ENCODE measurements at places on chromosomes 3 and 15.
A peak's percentile ranks its signal among the peaks of the same experiment; 100 is the strongest.

- DNase-seq: no peak
These were observed 138.5 kb downstream of the NECTIN3 start for GRCh38 chr3:111210003-111210711.

DNA sequence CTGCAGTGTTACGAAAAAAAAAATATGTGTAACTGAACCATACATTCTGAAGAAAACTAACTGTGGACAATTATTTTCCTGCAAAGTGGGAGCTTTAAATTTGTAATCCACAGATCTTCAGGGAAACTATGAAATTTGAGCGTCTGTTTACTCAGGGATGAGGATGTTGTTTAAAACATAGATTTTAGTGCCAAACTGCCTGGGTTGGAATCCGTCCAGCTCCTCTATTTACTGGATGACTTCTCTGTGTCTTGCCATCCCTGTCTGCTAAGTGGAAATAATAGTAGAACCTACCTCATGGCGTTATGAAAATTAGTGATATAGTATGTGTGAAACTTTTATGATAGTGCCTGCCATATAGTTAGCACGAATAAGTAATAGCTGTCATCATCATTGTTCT, 666.5 kb downstream of the SQOR start:
- DNase-seq: no peak

GRCh38 chr3:120093119-120093910, 932 bp downstream of the GSK3B start:
- peak; percentile 10 for DNase-seq

- DNase-seq: no peak
These were observed 70.2 kb downstream of the PEAK1 start for GRCh38 chr15:77349666-77350065.

DNA sequence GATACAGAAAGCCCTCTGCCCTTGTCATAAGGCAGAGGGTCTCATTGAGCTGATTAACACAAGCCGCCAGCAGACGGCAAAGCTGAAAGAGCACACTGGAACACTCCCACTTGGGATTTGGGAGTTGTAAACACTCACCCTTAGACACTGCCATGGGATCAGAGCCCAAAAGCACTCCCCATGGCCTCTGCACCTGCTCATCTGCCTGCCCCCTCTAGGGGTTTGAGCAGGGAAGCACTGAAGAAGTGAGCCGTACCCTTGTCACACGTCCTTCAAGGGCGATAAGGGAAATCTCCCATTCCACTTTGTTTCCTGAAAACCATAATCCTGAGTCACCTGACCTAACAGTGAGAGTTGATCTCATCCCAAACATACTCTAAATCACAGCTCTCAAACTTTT, 14.7 kb downstream of the FSIP1 start:
- no peak for DNase-seq

GRCh38 chr3:182908471-182908870, 71.9 kb downstream of the DCUN1D1 start:
- no peak for DNase-seq

GRCh38 chr3:131972550-131972949, 62.3 kb downstream of the CPNE4 start:
- DNase-seq: no peak

GRCh38 chr3:15861163-15861562, 63.4 kb upstream of the ANKRD28 start:
- no peak for DNase-seq

- DNase-seq: no peak
These were observed 15.6 kb downstream of the SNAP23 start for GRCh38 chr15:42511007-42511391.

- DNase-seq: no peak
These were observed 27.0 kb upstream of the PEX5L start for GRCh38 chr3:180063783-180064182.

DNA sequence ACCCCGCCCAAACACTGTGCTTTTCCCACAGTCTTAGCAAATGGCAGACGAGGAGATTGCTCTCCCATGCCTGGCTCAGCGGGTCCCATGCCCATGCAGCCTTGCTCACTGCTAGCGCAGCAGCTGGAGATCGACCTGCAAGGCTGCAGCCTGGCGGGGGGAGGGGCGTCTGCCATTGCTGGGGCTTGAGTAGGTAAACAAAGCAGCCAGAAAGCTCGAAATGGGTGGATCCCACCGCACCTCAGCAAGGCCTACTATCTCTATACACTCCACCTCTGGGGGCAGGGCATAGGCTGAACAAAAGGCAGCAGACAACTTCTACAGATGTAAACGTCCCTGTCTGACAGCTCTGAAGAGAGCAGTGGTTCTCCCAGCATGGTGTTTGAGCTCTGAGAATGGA, 27.2 kb upstream of the WDR5B start:
- DNase-seq: no peak

- no peak for DNase-seq
These were observed 20.7 kb upstream of the GSK3B start for GRCh38 chr3:120114981-120115380.

- DNase-seq: no peak
These were observed 68.4 kb upstream of the CD96 start for GRCh38 chr3:111473550-111473949.

GRCh38 chr15:64438653-64439447, 21.5 kb upstream of the ZNF609 start:
- DNase-seq: no peak

DNA sequence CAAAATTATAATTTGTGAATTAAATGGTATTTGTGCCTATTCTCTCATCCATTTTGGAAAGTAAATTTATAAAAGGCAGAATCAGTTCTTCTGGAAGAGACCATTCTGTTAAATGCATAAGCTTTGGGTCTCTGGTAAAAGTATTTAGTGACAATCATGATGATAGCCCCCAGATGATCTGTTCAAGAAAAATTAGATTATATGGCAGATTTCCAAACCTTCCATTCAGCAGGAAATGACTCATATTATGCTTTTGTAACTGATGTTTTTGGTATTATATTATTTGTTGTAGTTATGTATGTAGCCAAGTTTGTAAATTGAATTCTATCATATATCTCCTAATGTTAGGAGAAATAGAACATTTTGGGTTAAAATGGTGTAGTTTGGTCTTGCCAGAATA, 340.8 kb upstream of the DPH6 start:
- DNase-seq: no peak

- no peak for DNase-seq
These were observed 11.0 kb upstream of the OSBPL11 start for GRCh38 chr3:125606291-125606690.

GRCh38 chr3:130517602-130518001, 625 bp downstream of the COL6A6 start:
- no peak for DNase-seq

- no peak for DNase-seq
These were observed 9.1 kb downstream of the RAB43 start for GRCh38 chr3:129112308-129113052.

DNA sequence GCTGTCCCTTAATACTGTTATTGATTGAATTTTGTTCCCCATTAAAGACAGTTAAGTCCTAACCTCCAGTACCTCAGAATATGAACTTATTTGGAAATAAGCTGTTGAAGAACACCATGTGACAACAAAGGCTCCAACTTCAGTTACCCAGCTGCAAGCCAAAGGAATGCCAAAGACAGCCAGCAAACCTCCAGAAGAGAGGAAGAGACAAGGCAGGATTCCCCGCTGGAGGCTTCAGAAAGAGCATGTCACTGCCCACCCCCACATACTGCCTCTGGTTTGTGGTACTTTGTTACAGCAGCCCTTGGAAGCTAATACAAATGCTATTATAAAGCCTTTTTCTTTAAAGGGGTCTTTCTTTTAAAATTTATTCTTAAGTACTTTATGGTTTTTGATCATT, 18.4 kb upstream of the NEK10 start:
- DNase-seq: no peak

DNA sequence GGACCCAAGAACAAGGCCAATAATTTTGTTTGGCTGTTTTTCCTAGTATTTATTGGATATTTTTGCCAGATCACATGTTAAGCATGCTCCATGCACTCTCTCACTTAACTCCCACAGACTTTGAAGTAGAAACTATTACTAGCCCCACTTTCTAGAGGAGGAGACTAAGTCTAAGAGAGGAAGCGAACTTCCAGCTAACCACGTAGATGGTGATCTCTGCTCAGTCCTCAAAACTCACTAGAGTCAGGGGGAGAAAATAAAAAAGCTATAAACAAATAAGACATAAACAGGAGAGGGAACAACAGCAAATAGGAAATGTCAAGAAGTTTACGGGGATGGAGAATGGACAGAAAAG, 481.0 kb upstream of the PROK2 start:
- no peak for DNase-seq

- no peak for DNase-seq
These were observed 7.5 kb downstream of the ZNF148 start for GRCh38 chr3:125367403-125368230.

DNA sequence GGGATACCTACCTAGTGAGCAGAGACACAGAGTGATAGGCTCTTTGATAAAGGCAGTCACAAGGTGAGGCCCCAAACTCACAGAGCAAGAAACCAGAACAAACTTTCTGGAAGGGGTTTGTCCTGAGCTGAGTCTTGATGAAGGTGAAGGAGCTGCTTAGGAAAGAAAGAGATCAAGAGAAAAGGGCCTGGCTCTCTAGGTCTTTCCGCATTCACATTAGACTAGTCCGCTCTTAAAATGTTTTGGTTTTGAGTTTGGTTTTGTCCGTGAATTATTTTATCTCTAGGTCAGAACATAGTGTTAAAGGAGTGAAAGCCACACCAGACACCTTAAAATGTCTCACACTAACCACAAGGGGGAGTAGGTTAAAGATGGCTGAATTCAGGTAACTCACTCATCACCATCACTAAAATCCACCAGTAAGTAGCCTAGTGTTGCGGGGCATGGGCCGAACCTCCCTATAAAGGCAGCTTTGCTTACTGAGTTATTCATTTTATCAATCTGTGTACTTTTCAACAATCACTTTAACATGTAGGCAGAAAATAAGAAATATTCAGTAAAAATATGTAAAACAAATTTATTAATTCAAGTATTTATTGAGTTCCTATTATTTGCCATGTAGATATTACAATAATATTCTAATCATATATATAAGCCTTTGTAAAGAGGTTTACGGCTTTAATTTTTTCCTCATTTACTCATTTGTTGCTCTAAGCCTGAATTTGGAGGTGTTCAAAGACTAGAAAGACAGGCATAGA, 121.5 kb upstream of the TSC22D2 start:
- DNase-seq: no peak

DNA sequence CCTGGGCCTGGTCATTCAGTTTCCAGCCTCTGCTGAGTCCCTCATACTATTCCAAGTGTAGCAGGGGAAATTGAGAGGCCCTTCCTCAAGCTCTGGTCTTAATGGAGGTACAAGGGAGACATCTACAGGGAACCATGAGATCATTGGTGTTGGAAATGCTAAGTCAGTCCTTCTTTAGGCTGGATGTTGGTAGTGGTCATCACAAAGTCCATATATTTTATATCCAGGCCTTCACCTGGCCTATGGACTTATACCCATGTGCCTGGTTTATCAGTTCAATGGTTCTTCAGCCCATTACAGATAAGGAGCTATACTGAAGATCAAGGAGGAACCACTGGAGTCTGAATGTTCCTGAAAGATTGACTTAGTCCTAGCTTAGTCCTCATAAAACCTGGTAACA, 135.0 kb downstream of the STAG1 start:
- DNase-seq: no peak

- DNase-seq: peak; percentile 51
These were observed at the start of gene SLC30A4 for GRCh38 chr15:45522328-45523165. Gene SLC30A4 (minus strand): TSS chr15:45522755. CDS start chr15:45522354, 401 bp downstream.

DNA sequence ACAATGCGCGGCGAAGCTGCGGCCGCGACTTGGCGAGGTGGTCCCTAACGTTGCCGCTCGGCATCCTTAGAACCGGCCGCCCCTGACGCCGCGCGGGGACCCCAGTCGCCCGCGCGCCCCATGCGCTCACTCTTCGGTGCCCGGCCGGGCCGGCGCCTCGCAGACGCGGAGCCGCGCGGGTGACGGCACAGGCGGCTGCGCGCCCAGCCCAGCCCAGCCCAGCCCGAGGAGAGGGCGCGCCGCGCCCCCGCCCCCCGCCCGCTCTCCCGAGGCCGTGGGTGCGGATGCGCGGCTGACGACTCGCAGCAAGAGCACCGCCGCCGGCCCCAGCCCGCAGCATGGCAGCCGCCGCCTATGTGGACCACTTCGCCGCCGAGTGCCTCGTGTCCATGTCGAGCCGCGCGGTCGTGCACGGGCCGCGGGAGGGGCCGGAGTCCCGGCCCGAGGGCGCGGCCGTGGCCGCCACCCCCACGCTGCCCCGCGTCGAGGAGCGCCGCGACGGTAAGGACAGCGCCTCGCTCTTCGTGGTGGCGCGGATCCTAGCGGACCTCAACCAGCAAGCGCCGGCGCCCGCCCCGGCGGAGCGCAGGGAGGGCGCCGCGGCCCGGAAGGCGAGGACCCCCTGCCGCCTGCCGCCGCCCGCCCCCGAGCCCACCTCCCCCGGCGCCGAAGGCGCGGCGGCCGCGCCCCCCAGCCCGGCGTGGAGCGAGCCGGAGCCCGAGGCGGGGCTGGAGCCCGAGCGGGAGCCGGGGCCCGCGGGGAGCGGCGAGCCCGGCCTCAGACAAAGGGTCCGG, 437 bp downstream of the KLF13 start:
- DNase-seq: peak; percentile 69

DNA sequence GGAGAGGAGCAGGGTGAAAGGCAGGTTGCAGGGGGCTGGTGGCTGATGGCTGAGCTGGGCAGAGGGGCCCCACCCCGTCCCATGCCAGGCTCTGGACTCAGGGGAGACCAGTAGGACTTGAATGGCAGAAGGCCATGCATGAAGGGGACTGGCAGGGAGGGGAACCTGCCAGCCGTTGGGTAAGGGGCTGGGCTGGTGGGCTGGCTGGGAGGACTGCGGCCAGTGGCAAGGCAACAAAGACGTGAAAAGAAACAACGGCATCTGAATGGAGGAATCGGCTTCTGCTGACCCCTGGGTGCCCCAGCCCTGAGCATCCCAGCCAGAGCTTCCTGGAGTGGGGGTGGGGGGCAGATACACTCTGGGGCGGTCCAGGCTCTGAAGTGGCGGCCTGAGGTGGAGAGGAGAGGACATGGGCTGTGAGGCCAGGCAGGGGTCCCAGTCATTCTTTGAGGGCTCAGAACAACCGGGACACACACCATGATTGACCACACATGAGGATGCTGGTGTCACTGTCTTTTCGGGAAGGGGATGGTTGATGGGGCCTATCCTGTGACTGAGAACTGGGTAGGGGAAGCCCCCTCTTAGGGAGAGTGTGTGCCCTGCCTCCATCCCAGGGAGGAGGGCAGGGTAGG, 11.7 kb downstream of the GLYCTK start:
- no peak for DNase-seq

- DNase-seq: no peak
These were observed 48.3 kb upstream of the TRIM42 start for GRCh38 chr3:140629357-140630137.

GRCh38 chr3:143120716-143121240, 1.2 kb downstream of the CHST2 start:
- peak; percentile 1 for DNase-seq

DNA sequence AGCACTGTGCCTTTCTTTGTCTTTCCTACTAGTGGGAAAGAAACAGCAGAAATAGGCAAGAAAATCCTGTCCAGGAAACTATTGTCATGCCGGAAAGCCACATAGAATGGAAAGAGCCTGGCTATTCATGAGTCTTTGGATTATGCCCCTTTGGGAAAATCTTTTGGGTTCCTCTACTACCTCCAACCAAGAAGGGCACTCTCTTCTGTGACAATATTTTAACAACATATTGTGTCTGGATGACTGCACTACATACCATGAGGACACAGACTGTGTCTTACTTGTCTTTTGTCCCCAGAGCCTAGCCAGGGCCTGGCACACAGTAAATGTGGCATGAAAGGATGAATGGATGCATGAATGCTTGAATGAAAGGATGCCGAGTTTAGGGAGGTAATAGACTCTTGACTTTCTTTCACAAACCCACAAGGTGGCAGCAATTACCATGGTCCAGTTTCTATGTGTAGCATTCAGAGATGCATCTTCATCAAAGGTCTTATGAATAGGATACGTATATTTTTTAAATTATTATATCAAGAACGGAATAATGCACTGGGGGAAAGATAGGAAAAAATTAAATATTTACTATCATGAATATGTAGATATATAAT, 30.3 kb downstream of the ARL14 start:
- peak; percentile 1 for DNase-seq

Measured in T-helper 9 cell (primary cell).